ENCODE measurements at places on chromosomes 6 and 20.

DNA sequence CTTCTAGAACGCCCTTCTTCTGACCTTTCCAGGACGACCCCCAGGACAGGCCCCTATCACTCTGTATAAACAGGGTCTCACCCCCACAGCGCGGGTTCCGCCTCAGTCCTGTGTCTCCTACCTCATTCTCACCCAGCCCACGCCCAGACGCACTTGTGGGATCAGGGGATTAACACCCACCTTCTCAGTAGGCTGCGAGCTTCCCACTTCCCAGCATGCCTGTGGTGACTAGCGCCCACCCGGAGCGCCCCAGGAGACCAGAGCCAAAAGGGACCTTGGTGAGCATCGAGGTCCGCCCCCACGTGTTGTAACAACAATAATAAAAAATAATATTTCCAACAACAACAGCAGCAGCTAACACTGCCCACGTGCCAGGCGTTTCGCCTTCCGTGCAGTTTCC, 40.9 kb upstream of the NOL4L start:
- DNase-seq, result no peak

DNA sequence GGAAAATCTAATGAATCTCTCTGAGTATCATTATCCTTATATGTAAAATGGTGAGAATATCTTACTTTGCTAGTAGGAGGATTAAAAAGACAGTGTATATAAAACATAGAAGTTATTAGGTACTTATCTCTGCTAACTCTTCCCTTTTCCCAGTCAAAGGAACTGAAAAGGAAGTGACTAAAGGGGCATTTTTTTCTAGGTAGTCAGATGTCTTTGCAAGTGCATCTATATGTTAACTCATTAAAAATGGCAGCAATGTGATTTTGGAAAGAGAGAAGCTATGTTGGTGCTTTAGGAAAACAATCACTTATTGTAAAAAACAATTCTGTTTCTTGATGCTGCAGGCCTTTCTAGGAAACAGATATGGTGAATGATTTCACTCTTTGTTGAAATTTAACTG, 180.9 kb downstream of the SAMD5 start:
- DNase-seq, result no peak

DNA sequence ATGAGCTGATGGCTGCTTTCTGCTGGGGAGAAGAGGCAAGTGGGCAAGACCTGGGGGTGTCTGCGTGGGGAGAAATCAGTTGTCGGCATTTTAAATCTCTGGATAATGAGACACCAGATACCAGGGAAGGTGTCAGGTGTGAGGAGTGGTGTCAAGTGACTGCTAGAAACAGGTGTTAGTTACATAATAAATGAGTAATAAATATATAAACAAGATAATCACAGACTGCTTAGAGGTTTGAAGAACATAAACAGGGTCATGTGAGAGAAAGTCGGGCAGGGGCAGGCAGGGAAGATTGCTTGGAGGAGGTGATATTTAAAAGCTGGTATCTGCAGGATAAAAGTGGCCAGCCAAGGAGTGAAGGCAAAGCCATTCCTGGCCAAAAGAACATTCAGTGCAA, 87.2 kb upstream of the RIN2 start:
- DNase-seq, result no peak

DNA sequence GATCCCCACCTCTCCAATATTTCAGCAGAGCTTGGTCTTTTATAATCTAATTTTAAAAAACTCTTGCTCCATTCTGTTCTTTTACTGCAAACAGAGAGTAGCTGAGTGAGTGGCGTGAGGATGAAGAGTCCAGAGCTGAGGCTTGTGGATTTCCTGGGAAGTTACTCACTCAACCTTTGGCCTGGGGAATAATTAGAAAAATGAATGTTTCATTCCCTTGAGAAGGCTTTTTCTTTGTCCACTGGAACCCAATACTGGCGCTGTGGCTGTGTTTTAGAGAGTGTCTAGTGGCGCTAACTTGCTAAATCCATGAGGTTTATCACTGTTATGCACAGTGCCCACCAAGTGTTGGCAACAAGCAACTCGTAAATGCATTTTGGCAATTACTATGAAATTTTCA, 251.5 kb downstream of the HIVEP2 start:
- no peak for DNase-seq

GRCh38 chr20:46550461-46550860, at the start of gene OCSTAMP:
TSS of gene OCSTAMP (minus strand) at chr20:46550654. CDS start at chr20:46550560, 94 bp downstream.
- no peak for DNase-seq

DNA sequence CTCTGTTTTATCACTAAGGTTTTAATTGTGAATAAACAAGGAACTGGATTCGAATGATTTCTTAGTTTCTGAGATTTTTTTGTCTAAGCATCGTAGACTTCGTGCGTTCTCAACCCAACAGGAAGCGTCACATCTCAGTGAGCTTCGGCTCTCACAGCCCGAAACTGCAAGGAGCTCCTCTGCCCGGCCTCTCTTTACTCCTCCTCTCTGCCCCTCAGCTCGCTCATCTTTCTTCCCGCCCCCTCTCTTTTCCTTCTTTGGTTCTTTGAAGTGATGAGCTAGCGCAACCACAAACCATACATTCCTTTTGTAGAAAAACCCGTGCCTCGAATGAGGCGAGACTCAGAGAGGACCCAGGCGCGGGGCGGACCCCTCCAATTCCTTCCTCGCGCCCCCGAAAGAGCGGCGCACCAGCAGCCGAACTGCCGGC, 480 bp upstream of the NT5E start:
- DNase-seq, result no peak

- DNase-seq, result no peak
Observed at GRCh38 chr6:12602951-12603672, 113.5 kb upstream of the PHACTR1 start.

- DNase-seq, result no peak
Observed at GRCh38 chr20:4104045-4104444, 88.7 kb upstream of the RNF24 start.

DNA sequence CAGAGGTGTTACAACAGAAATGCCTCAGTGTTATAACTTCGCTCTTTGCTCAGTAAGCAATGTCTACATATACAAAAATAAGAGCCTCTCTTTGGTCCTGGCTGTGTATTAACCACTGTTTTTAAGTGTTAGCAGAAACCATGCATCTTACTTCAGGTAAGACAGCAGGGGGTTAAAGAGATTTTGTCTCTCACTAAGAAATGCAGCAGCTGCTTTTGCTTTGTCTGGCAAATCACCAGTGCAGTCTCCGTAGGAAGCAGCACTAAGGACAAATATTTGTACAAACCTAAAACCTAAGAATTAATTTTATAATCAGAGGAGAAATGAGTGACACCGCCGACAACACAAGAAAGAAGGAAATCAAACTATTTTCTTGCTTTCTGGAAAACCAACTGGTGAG, 758 bp downstream of the SMIM28 start:
- no peak for DNase-seq
